ENCODE measurements at places on chromosomes 7 and 10.

GRCh38 chr10:37667736-37668135, 189.7 kb downstream of the ZNF248 start:
- no peak for DNase-seq

GRCh38 chr7:32326078-32326477, 164.1 kb downstream of the LSM5 start:
- no peak for DNase-seq

- DNase-seq, result no peak
Measured at GRCh38 chr10:111151595-111152307, 74.9 kb downstream of the ADRA2A start.

GRCh38 chr10:48682265-48682664, 2.4 kb upstream of the WDFY4 start:
- no peak for DNase-seq

GRCh38 chr10:70780370-70780760, 4.8 kb downstream of the TBATA start:
- no peak for DNase-seq

- no peak for DNase-seq
Measured at GRCh38 chr10:112964482-112964881, 14.4 kb downstream of the TCF7L2 start.

DNA sequence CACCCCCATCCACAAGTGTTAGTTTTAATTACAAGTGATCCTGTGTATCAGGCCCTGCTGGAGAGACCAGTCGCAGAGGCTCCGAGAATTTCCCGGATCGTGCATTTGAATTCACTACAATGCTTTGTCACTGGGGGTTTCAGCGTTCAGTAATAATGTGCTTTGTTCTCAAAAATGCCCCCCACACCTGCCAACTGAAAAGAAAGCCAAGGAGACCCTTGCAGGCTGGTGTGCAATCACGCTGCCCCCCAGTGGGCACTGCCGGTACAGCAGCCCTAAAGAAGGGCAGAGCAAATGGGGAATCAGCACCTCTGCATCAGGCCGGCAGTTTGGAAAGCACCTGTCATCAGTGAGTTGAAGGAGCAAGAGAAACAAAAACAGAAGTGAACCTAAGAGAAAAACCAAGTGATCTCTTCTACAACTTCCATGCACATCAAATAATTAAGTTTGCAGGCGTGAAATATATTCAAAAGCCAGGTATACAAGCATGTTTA, 177.6 kb downstream of the PARD3 start:
- DNase-seq, result peak; percentile 64

DNA sequence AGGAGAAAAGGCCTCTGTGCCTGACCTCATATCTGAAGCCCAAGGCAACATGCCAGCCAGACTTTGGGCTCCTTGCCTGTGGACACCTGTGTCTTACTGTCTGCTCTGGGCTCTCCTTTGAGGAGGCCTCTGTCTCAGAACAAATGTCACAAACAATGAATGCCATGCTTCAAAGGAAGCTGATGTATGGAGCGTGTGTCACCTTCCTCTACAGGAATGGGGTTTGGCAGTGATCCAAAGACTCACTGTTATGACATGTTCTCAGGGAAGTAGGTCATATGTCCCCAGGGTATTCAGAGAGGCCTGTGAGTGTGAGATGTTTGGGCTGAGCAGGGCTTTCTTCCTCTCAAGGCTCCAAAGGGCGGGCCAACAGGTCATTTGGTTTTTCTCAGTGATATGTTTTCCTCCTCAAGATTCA, 38.4 kb downstream of the PTPRE start:
- DNase-seq, result peak; percentile 3

GRCh38 chr10:107422681-107423080, 258.2 kb upstream of the SORCS1 start:
- DNase-seq, result no peak

DNA sequence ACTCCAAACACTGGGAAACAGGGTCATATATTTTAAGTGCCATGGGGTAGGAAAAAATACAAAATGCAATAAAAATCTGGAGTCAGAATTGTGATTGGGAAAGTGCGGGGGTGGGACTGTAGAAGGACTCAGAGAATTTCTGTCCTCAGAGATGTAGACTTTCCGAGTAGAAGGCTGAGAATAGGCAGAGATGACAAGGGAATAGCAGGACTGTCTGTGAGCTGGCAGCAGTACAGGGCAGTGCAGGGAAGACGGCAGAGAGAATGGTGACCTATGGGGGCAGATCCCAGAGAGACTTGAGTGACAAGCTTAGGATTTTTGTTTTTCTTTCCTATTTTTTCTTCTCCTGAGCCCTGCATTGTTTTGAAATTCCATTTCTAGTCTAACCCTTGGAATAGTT, 127.6 kb downstream of the SLC16A9 start:
- DNase-seq, result no peak

DNA sequence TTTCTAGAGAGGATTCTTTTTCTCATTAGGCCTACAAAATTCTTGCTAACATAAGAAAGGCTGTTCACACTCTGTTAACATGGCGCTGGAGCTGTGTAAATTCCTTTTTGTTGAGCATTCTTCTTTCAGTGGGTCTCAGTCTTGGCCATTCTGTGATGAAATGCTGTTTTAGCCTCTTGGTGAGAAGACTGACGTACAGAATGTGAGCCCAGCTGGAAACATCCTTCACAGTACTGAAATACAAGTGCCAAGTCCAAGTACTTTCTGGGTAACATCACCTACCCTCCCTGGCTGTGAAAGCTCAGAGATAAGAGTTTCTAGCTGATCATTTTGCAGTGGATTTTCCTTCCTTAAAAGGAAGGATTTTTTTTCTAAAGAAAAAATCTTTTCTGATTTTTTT, 231.8 kb downstream of the AHR start:
- no peak for DNase-seq

GRCh38 chr7:48742079-48742798, 182.1 kb upstream of the CDC14C start:
- peak; percentile 71 for DNase-seq

DNA sequence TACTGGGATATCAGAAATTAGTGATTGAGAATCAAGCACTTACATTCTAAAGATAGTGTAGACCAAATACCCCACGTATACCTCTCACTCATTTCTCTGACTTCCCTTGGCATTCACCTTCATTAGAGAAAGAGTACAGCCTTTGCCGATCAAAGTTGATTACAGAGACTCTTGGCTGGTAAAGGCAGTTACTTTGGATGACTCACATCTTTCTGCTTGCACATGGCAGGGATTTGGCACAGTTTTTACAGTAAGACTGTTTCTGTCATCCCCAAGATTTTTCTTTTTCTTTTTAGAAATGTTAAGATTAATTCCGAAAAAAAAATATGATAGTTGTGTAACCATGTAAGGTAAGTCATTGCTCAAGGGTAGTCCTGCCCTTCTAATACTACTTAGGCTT, 143.0 kb downstream of the TSPAN12 start:
- no peak for DNase-seq

- DNase-seq, result peak; percentile 37
Measured at GRCh38 chr10:71264345-71265200, 52.2 kb downstream of the UNC5B start.

GRCh38 chr10:15879663-15880062, 19.4 kb upstream of the MINDY3 start:
- no peak for DNase-seq

DNA sequence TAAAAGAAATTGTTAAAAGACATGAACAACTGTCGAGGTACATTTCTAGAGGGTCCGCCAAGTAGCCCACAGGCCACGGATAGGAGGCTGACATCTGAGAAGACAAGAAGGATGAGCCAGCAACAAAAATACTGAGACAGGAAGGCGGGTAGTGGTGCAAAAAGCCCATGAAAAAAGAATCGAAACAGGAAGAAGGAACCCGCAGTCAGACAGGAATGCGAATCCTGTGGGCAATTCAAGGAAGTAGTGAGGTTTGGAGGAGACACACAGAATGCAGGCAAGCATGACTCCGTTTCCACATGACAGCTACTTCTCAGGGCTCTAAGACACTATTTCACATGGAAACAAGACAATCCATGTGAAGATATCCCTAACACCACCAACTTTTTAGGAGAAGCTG, 125.2 kb downstream of the DOCK4 start:
- DNase-seq, result no peak

- no peak for DNase-seq
Measured at GRCh38 chr10:75620356-75620755, 188.9 kb downstream of the LRMDA start.

GRCh38 chr7:143479055-143479766, 1.5 kb downstream of the TAS2R41 start:
- DNase-seq, result no peak

DNA sequence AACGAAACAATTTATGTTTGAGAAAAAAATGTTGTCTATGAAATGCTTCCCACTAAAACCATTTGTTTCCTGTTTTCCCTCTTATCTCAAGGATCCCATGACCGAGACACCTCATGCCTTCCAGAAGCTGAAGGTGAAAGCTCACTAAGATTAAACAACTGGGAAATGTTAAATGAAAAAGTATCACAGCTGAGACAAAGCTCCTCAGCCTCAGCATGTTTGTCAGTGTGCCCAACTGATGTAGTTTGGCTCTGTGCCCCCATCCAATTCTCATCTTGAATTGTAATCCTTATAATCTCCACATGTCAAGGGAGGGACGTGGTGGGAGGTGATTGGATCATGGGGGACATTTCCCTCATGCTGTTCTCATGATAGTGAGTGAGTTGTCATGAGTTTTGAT, 327.3 kb downstream of the HTR7 start:
- DNase-seq, result no peak

GRCh38 chr10:18649364-18649959, 1.9 kb downstream of the NSUN6 start:
- no peak for DNase-seq

DNA sequence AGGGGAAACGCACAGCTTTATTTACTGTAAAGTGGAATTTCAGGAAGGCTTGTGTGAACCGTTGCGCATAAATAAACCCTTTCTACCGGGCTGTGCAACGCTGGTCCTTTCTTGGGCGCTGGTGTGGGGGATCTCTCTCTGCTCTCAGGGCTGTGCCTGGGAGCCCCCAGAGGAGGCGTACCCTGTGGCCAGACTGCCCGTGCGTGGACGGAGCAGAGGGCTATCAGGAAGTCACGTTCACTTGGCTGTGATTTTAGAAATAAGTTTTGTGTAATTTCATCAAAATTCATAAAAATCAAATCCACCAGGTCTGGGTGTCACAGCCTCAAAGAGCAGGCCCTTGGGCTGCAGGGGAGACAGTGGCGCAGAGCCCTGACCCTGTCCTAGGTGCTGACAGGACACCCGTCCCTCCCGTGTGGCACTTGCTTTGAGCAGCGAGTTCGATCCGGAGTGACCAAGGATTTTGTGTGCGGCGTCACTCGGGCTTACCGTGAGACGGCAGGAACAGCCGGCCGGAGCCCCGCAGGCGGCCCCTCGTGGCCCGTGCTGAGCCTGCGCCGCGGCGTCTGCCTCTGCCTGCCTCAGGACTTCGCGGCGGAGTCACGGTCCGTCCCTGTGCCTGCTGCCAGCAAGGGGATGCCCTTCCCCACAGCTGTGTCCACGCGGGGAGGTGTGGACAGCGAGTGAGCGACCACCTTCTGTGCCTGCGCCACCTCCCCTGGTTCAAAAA, 20.2 kb downstream of the GET4 start:
- no peak for DNase-seq

GRCh38 chr10:15237351-15237750, 68.9 kb upstream of the NMT2 start:
- no peak for DNase-seq

GRCh38 chr7:30196408-30196807, 61.6 kb downstream of the MTURN start:
- no peak for DNase-seq

DNA sequence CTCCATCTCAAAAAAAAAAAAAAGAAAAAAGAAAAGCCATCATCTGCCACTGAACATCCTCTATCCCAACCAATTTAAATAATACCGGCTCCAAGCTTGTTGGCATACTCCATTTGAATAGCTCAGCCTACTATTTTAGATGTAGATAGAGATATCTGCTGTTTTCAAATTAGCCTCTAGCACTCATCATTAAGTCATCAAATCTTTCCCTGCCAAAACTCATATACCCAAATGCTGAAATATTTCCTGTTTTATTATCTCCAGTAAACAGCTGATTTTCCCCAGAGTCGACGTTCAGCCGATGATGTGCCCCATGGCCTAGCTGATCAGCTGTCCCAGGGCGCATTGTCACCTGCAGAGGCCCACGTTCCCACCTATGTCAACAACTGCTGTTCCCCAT, 34.5 kb upstream of the FRMD4A start:
- no peak for DNase-seq

DNA sequence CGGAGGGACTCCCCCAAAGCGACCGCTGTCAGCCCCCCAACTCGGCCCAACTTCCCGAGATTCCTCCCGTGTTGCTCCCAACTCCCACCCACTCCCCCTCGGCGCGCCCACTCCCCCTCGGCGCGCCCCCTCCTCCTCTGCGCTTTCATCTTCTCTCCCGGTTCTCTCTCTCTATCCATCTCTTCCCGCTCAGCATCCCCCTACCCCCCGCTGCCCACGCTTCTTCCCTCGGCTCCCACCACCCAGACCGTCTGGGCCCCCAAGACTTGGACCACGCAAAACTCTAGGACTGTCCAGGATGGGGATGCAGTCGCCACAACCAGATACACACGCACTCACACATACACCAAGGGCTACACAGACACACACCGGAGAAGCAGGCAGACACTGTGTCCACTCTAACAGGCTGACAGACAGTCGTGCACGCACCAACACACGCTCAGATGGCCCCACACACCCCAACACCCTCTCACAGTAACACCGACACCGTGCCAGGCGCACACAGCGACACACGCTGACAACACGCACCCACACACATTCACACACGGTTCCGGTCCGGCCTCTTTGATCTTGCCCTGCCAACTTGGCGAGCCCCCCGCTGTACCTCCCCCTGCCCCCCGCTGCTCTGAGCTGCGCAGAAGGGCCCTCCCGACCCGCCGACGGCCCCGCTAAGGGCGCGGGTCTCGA, 1.1 kb downstream of the GRID1 start:
- DNase-seq, result no peak

- DNase-seq, result no peak
Measured at GRCh38 chr7:102916881-102917280, 4.1 kb downstream of the LRRC17 start.

Measured in NCI-H1105 treated with DMSO at 0.1 percent for 48 hours (cell line).